ENCODE measurements at places on chromosomes 3 and 15.
A peak's percentile ranks its signal among the peaks of the same experiment; 100 is the strongest.

DNA sequence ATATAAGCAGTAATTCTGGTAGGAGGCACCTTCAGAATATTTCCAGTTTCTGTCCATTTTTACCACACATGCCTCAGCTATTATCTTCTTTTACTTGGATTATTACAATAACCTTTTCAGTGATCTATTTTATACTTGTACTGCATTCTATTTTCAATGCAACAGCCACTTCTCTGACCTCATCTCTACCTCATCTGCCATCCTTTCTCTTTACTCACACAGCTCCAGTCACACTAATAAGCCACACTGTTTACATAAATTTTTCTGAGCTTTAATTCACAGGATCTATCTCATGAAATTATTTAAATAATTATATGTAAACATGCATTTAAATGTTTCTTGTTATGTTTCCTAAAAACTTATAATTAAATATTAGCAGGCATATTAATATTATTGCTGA is 47.3 kb upstream of the BCHE start:
- no peak for DNase-seq

- no peak for DNase-seq
Observed at GRCh38 chr3:65484964-65485363, 553.8 kb downstream of the MAGI1 start.

GRCh38 chr3:152331018-152331541 is 62.4 kb downstream of the MBNL1 start:
- peak; percentile 35 for DNase-seq

DNA sequence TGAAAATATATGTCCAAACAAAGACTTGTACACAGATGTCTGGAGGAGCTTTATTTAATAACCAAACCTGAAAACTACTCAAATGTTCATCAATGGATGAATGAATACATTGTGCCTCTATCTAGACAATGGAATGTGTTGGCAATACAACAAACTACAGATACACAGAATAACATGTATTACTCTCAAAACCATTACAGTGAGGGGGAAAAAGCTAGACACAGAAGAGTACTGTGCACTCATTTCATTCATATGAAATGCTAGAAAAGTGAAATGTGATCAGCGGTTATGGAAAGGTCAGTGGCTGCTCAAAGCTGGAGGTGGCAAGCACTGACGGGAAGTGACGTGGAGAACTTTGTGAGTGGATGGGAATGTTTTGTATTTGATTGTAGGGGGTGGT is 13.2 kb downstream of the STOML1 start:
- no peak for DNase-seq

DNA sequence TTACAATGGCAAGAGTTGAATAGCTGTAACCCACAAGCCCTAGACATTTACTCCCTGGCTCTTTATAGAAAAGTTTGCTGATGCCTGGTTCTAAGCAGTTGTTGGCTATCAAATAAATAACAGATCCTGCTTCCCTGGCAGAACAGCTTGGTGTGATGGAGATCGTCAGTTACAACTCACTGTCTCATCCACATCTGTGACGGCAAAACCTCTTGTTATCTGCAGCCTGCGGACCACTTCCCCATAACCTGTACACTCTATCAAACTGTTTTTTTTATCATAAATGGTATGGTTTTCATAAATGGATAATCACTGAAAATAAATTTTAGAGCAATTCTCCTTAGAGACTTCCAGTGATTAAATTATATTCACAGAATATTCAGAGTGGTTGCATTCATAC is 14.1 kb downstream of the ZDHHC3 start:
- no peak for DNase-seq
